Occipital lobe (tissue), 3 donors: ENCODE measurements at places on chromosomes 4 and X. TPM values are rescaled to one million over a fixed set of nuclear protein-coding genes. Genes with fewer than 3 reads are reported as not detected.
A peak's percentile ranks its signal among the peaks of the same experiment; 100 is the strongest.

CXorf65 gene
- not detected for total RNA-seq

GRCh38 chrX:74467656-74468055, 46.4 kb downstream of the SLC16A2 start:
- no peak for DNase-seq

- peak; percentile 13 for DNase-seq
Measured at GRCh38 chrX:64206556-64207162, 1.2 kb upstream of the AMER1 start.

TAB3 gene
- total RNA-seq = 24.6 TPM

GRCh38 chr4:41638203-41638602, 100.2 kb downstream of the LIMCH1 start:
- DNase-seq = no peak

DNA sequence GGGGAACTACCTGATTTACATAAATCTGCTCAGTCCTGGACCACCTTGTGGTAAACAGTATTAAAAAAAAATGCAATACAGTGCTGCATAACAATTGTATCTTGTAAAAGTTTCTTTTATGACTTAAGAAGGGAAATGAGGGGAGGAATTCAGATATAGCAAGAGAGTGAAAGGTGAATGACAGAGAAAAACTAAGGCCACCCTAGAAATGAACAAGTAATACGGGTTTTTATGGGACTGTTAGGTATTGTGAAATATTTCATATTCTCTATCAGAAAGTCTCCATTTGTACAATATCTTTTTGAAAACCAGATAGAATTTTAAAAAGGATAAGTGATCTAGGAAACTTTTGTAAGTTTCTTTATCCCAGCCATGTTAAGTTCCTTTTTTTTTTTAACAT, 69.7 kb upstream of the NOCT start:
- DNase-seq = no peak

NWD2 gene
- 44.5 TPM for total RNA-seq

PWWP3B gene
- 1.4 TPM for total RNA-seq

DNA sequence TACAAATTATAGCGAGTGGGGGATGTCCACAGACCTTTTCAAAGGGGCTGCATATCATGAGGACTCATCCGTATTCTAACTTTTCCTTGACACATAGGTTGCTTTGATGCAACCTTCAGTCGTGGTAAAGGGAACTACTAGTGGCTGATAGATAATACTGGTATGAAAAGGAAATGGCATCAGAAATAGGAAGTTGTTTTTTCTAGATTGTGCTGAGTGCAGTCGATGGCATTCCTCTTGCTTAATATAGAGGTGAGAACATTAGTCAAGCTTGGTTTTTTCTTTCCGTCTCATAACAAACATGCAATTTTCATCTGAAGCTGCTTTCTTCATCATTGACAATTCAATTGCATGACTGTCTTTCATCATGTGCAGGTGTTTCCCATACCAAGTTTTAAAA, 16.6 kb downstream of the ENPEP start:
- no peak for DNase-seq

- no peak for DNase-seq
Measured at GRCh38 chr4:85610450-85610849, 135.5 kb downstream of the ARHGAP24 start.

DNA sequence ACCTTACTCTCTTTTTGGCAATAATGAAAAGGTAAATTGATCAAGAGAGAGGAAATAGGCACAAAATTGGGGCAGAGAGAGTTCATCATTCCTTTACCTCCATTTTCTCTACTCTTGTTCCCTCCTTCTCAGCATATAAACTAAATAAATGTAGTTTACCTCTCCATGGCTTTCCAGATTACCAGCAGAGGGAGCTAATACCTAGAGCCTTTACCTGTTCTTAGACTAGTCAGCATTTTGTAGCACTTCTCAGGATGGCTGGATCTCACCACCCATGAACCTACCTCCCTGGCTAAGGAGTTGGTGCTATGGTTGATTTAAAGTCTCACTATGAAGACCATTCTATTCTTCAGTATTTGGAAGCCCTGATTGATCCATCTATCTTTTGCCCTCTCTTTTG, 15.7 kb downstream of the OFD1 start:
- no peak for DNase-seq

GRCh38 chr4:42541647-42542046, 115.3 kb downstream of the ATP8A1 start:
- no peak for DNase-seq

DNA sequence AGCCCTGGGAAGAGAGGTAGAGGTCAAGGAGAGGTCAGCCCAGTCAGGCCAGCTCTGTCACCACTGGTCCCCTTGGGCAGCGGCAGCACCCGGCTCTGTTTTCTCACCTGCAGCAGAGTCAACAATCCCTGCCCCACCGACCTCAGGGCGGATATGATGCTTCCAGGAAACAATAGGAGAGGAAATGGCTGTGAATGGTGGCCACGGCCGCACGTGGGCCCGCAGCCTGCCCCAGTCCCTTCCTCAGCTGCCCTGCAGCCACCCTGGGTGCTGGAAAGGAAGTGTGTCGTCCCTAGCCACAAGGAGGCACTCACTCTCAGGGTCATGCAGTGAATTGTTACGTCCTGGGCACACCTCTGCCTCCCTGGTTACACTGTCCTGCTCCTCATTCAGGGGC, 92.5 kb upstream of the ENPP6 start:
- DNase-seq = no peak

DNAAF6 gene
- total RNA-seq = not detected
